ENCODE measurements at places on chromosomes 11 and 22.
A peak's percentile ranks its signal among the peaks of the same experiment; 100 is the strongest.

GRCh38 chr11:6778518-6778917 lies 4.3 kb upstream of the OR2AG1 start:
- no peak for DNase-seq

GRCh38 chr11:4665424-4665823 lies 21.6 kb downstream of the OR51E1 start:
- DNase-seq = no peak

GRCh38 chr11:102239911-102240310 lies 77.4 kb upstream of the BIRC3 start:
- no peak for DNase-seq

DNA sequence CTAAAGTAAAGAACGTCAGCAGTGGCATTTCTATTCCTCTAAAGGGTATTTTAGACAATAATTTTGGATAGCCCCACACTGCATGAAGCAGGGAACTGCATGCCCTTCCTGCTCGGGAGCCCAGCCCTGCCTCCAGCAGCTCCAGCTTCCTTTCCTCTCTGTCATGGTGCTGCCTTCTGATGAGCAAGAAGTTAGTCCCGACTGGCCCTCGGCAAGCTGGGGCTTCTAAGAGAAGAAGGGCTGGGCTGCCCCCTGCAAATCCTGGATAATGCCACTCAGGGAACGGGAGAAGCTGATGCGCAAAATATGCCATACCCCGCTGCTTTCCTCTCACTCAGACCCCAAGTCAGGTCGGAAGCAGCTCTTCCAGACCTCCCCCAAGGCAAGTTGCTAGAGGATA lies 296.4 kb downstream of the ETS1 start:
- DNase-seq = no peak

GRCh38 chr11:122478986-122479385 lies 176.5 kb upstream of the UBASH3B start:
- no peak for DNase-seq

DNA sequence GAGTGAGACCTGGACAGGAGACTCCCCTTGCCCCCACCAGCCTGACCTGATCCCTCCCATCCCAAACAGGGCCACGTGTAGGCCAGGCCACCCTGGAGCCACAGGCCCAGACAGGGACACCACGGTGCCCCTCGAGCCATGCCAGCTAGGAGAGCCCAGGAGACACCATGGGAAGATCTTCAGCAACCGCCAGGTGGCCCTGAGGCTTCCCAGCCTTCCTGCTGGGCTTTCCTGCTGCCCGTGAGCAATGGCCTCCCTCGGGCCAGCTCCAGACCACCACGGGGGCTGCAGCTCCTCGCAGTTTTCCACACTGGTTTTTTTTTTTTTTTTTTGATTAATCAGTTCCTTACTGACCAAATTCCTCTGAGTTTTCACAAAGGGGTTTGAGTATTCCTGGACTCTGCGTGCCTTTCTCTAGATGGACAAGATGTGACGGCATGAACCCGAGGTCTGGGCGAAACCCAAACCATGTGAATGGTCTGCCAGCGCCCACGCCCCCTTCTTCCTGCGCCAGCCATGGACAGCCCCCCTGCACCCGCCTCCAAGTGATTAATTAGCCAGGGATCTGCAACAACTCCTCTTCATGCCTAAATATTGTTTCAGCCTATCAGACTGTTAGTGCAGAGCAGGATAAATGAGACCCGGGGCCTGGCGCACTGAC lies 40.9 kb downstream of the TBX1 start:
- no peak for DNase-seq

GRCh38 chr11:120060512-120060911 lies 77.4 kb downstream of the TRIM29 start:
- DNase-seq = no peak

- DNase-seq = no peak
These were observed 33.2 kb downstream of the HIKESHI start for GRCh38 chr11:86335131-86335767.

DNA sequence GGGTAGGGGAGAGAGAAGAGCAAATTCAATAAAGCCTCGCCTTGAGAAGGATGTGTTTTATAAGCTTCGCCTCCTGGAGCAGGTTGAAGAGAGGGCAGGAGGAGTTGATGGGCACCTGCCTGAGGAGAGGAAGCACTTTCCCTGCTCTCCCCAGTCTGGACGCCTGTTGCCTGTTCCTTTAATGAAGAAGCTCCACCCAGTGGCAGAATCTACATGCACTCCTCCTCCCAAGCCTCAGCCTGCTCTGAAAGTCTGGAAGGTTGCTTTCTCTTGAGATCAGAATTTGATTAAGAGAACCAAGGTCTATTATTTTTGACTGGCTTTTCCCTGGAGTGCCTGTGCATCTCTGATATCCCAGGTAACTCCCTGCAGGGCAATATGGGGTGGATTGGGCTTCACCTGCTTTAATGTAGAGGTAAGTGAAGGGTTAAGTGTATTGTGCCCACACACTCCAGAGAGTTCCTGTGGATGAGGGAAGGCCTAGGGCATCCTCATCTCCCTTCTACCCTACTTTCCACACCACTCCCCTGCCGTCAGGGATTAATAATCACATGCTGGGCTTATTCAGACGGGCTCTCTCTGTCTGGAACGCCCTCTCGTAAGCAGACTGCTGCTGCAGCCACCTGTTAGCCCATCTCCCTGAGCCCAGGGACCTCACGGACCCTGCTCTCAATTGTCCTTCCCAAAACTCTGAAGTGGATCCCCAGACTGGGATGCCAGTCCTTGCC lies 22.3 kb downstream of the NTM start:
- DNase-seq = no peak

GRCh38 chr11:113555071-113555619 lies 79.9 kb upstream of the DRD2 start:
- no peak for DNase-seq

DNA sequence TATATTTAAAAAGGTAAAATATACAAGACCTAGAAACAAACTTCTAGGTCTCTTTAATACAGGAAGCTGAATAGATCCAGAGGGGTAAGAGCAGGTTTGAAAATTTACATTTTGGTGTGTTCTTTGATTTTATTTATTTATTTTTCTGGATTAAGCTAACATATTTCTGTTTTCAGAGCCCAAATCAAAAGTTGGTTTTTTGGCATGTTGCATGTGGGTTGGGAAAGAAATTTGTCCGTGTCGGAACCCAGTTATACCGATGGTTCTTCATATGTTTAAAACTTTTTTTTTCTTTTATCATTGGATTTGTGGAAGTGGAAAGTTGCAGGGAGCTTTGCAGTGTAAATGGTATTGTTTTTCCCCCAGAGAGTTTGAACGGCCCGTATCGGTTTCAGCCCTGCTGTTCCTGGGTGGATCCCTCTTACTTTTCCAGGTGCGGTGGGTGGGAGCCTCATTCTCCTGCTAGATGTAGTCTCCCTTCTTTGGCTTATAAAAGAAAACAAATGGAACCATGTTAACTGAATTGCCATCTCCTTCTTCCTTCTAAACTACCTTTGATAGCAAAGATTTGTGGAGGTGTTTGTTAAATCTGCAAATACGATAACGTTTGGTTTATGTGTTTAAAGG lies 746 bp downstream of the CTNND1 start:
- DNase-seq = no peak

DNA sequence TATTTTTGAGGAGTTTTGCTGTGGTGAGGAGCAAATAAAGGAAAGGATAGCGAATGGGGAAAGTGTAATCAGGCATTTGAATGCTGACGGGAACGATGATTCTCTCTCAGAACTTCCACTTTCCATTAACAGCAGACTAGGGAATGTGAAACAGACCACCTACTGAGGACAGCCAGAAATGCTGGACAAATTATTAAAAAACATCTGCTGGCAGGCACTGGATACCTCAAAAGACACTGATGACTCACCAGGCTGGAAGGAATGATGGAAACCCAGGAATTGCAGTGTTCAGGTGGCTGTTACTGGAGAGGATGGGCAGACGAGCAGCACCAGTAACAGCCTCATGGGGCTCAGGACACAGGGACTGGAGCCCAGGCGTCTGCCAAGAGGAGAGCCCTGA lies 33.4 kb downstream of the PLA2G6 start:
- DNase-seq = no peak

GRCh38 chr22:40324468-40325305 lies 21.6 kb upstream of the ADSL start:
- DNase-seq = peak; percentile 91

- no peak for DNase-seq
These were observed 189.3 kb upstream of the NECTIN1 start for GRCh38 chr11:119918347-119918746.

- DNase-seq = no peak
These were observed 8.5 kb downstream of the PAX6 start for GRCh38 chr11:31802609-31802989.

GRCh38 chr11:72732329-72732728 lies 19.9 kb downstream of the ARAP1 start:
- DNase-seq = no peak

- no peak for DNase-seq
These were observed 9.6 kb downstream of the NEAT1 start for GRCh38 chr11:65432100-65432650.

GRCh38 chr11:69157156-69157821 lies 1.6 kb downstream of the SMIM38 start:
- DNase-seq = no peak

- no peak for DNase-seq
These were observed 1.3 kb upstream of the WNT7B start for GRCh38 chr22:45978275-45978713.

DNA sequence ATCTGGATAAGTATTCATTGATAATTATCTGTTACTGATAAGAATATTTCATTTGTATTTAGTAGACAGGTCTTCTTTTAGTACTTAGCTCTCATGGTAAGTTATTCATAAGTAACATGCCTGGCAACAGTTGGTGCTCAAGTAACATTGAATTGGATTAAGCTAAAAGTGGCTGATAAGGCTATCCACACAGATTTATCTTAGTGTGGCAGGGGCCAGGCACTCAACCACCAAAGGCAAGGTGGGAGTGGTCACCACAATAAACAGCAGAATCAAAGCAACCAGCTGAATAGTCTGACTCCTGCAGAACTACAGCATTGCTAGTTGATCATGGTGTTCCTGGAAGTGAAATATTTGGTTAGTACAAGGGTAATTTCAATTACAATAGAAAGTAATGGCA lies 33.0 kb upstream of the NARS2 start:
- no peak for DNase-seq

- no peak for DNase-seq
These were observed 16.7 kb downstream of the PHLDA2 start for GRCh38 chr11:2912498-2912897.

DNA sequence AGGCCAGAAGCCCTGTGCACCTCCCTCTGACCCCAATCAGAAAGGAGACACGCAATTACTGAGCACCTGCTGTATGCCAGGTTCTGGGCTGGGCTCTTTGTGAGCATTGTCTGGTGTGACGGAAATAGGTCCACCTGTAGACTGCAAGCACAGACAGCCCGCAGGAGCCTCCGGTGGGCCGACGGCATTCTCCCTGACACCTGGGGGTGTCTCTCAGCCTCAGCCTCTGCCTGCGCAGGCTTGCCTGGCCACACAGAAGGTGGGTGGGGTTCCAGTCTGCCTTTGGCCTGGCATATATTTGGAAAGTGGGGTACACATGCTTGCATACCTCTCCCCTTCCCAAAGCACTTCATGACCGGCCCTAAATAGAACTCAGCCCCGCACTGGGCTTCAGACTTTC lies 129.3 kb downstream of the BUD13 start:
- no peak for DNase-seq

GRCh38 chr11:58286249-58286648 lies 18.2 kb upstream of the OR10W1 start:
- no peak for DNase-seq

DNA sequence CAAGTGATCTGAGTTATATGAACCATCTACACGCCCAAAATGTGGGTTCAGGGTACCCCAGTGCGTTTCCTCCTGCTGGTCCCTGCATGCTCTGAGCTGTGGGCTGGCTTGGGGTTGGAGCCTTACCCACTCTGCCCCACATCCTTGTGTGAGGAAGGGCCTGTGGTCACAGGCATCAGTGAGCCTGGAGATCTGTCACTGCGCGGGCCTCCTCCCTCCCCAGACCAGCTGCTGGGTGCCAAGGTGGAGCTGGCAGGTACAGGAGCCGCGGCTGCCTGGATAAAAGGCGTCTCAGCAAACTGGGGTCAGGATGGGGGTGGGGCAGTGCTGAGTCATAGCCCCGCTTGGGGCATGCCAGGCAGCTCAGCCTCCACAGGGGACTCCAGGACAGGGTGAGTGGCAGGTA lies 17.9 kb downstream of the GNAZ start:
- no peak for DNase-seq

- no peak for DNase-seq
These were observed 37.3 kb upstream of the CCDC134 start for GRCh38 chr22:41762980-41763779.

DNA sequence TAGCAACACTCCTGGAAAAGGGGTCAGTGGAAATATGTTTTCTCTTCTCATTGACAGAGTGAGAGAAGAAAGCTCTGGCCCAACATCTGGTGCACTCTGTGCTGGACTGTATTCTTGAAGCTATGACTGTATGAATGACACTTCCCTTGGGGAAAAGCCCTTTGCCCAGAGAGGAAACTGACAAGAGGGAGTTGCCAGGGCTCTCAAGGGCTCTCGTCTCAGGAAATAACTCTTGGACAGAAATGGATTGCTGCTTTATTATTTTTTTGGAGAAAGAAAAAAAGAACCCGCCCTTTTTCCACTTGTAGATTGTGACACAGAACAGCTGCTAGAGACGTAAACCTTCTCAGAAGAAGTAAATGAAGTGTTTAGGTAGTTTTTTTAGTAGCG lies 11.4 kb downstream of the ETS1 start:
- no peak for DNase-seq

GRCh38 chr11:115456019-115456418 lies 48.2 kb downstream of the CADM1 start:
- DNase-seq = no peak

GRCh38 chr11:37409124-37409523 lies 811.1 kb upstream of the RAG2 start:
- DNase-seq = no peak

DNA sequence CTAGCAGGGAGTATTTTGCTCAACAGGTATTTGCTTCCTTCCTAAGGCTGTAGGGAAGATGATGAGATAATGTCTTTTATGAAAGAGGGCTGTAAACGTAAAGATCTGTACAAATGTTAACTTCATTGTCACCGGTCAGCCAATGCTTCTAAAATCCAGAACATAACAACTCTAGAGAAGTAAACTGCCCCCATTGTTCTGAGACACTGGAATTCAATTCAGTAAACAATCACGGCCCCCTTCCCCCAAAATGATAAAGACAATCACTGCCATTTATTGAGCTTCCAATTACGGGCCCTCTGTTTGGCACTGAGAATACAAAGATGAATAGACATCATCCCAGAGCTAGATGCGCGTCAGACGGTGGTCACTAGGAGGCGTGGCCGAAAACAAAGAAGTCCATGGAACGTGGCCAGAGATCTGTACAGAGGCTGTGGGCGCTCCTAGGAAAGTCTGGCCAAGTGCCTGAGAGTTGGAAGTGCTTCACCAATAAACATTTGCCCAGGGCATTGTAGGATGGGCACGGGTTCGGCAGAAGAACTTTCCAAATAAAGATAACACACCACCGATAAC lies 576 bp downstream of the TMEM258 start:
- DNase-seq = no peak

DNA sequence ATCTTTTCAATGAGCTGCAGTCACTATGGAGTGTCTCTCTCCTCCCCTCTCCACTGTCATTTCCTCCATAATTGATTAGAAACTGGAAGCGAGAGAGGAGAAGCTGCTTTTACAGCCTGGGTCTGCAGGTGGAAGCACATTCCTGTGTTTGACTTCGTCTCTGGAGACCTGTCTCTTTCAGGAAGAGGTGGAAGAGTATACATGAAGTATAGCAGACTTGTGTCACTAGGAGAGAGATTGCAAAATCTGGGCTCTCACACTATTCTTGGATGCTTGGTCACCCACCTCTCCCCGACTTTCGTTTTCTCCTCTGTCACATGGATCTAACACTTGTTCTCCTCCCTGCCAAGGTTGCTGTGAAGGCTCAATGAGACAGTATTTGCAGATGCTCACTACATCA lies 323.3 kb downstream of the NTM start:
- no peak for DNase-seq

Data from stimulated activated naive CD4-positive, alpha-beta T cell (primary cell).